ENCODE measurements at places on chromosomes 16 and 17.

DNA sequence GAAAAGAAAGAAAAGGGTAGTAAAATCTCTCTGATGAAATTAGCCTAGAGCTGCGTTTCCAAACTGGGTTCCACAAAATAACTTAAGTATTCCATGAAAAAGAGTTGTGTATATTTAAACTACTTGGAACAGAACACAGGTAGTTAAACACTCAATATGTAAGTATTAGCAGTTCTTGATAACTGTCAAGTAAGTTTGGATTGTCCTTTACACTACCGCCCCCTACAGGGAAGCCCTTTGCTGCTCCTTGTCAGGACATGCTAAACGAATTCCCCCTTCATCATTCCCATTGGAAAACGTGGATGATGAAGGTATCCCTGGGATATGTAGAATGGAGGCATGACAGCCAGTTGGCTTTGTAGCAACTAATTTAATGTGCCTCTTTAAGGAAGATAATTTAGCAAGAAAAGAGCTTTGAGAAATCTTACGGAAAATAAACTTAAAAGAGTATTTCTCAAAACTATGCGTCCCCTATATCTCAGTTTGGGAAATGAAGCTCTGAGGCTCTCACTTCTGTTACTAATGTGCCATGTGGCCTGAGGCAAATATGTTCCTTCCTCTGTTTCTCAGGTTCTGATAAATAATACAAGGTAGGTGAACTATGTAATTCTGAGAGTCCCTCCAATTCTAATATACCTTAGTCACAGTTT lies 18.8 kb downstream of the NCBP3 start:
- DNase-seq = no peak

- DNase-seq = peak; percentile 65
Observed at GRCh38 chr16:20866145-20866772, 33.9 kb downstream of the DCUN1D3 start.

- no peak for DNase-seq
Observed at GRCh38 chr17:42078396-42079043, 19.8 kb downstream of the ZNF385C start.

DNA sequence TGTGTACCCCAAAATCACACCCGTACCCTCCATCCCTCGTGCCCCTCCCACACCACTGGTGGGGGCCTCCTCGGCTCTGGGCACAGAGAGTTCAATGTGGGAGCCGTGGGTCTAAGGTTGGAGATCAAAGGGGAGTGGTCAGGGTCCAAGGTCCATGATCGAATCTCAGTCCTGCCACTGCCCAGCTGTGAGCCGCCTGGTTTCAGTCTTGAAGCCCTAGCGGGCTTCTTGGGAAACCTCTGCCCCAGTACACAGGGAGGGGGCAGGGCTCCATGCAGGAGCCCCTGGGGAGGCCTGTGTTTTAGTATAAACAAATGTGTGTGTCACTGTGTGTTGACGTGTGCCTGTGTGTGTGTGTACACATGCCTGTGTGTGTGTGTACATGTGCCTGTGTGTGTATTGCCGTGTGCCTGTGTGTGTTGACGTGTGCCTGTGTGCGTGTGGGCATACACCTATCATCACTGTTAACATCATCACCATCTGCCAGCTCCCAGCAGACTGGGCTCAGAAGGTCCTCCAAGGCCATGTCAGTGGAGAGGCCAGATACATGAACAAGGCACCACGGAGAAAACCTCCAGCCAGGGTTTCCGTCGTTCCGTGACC lies 26.5 kb upstream of the ZNF469 start:
- no peak for DNase-seq

DNA sequence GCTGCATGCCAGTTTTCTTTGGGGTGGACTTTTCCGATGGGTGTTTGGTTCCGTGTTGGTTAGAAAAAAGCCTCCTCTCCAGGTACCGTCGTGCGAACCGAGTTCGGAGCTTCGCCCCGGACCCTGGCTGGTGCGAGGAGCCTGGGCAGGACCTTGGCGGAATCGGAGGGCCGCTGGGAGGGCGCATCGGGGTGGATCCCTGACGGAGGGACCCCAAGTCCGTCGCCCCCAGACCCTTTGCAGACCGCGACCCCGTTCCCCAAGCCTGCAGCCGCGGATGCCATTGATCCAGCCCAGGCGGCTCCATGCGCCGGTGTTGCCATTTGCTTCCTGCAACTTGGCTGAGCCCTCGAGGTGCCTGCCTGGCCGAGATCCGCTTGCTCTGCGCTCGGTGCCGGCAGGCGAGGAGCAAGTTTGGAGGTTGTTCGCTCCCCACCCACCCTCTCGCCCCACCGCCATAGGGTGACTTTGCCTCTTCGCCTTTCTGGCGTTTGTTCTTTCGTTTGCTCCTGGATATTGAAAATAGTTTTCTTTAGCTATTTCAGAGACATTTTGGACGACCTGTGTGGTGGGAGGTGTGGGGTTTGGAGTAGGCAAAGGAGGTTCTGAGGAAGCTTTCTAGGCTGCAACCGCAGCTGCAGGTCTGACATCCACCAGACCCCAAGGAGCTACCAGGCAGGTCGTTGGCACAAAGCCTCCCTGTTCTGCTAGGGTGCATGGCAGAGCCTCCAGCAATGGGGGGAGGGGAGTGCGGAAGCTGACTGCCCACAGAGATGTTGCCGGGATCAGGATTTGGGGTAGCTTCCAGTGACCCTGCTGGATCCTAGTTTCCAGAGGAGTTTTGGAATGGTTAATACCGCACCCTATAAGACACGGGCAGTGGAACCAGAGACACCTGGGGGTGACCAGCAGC lies 58.2 kb downstream of the RAP1GAP2 start:
- DNase-seq = no peak

DNA sequence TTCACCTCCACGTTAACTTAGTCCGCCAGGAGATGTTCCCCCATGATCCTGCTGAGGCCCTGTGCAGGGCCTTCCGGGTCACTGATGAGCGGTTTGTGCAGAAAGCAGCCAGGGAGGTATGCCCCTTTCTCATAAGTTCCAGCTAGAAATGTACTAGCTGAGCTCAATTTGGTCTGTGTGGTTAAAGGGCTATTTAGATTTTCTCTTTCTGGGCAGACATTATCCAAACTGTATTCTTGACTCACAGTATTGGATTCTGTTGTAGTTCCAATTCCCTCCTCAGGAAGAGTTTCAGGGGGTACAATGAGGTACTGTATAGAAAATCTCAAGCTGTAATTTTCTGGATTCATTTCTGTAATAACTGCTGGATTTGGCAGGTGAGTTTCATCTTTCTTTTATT lies 137.1 kb downstream of the TRIM37 start:
- DNase-seq = peak; percentile 34

- DNase-seq = no peak
Observed at GRCh38 chr16:46632778-46633733, 11.9 kb upstream of the SHCBP1 start.

DNA sequence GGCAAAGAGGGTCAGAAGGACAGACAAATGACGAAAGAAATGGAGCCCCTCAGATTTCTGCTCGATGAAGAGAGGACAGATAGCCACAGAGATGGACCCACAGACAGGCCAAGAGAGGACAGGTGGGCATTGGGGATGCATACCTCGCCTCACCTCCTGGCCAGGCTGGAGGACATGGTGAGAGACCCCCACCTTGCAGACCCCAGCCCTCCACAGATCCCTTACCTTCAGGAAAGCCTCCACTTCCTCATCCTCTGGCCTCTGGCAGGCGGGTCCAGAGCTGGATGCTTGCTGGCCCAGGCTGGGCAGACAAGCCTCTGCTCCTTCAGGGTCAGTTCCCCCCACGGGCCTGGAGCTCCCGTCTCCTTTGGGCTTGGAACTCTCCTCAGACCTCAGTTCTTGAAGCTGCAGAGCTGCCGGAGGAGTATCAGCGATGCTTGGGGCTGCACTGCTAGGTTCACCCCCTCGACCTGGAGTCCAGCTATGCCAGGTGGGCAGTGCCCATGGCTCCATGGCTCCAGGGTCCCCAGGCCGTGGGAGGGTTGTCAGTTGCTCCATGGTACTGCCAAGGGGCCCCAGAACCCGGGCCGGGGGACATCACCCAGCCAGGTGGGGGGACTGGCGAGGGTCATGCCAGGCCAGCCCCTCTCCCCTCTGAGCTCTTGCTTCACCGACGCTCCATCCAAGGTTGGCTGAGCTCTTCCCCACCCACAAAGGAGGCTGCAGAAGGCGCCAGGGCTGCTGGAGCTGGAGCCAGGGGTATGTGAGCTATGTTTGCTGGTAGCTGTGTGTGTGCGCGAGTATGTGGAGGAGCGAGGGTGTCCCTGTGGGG lies 1.0 kb downstream of the TSPOAP1 start:
- DNase-seq = no peak

DNA sequence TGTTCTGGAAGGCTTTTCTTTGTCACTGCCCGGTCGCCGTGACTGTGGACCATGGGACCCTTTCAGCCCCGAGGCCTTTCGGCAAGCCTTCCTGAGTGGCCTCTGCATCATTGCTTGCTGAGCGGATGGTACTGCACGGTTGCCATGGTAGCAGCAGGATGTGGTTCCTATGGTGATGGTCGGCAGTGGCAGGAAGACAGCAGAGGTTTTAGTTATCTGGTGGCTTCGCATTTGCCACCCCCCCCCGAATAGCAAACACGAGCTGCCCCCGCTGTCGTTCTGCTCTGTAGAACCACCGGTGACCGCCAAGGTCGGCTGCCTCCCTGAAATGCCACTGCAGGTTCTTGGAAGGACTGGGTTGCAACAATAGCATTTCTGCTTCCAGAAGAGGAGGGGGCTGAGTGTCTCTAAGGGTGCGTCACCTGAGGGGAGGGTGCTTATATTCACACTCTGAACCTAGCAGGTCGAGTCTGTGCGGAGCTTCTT lies 76.6 kb downstream of the CMIP start:
- DNase-seq = no peak

DNA sequence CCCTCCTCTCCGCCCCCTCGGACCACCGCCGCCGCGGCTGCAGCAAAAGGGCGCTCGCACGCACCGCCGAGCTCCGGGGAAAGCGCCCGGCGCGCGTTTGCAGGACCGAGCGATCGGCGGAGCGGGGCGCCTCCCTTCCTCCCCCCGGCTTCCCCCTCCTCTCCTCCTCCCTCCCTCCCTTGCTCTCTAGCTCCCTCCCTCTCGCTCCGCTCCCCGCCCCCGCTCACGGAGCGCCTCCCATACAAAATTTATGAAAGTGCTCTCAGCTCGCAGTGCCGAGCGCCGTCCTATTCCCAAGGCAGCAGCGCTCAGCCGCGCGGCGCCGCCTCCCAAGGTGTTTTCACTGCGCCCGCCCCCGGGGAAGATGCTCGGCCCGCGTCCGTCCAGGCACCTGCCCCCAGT lies at the start of gene RTN4RL1:
RTN4RL1 (minus strand) TSS at position 115 of the 402 bp plus-strand sequence. CDS start 469 bp downstream, outside the sequence.
- peak; percentile 68 for DNase-seq

GRCh38 chr17:83124871-83125514 lies 45.6 kb downstream of the METRNL start:
- no peak for DNase-seq

- no peak for DNase-seq
Observed at GRCh38 chr16:3070608-3071111, 5.2 kb downstream of the IL32 start.

DNA sequence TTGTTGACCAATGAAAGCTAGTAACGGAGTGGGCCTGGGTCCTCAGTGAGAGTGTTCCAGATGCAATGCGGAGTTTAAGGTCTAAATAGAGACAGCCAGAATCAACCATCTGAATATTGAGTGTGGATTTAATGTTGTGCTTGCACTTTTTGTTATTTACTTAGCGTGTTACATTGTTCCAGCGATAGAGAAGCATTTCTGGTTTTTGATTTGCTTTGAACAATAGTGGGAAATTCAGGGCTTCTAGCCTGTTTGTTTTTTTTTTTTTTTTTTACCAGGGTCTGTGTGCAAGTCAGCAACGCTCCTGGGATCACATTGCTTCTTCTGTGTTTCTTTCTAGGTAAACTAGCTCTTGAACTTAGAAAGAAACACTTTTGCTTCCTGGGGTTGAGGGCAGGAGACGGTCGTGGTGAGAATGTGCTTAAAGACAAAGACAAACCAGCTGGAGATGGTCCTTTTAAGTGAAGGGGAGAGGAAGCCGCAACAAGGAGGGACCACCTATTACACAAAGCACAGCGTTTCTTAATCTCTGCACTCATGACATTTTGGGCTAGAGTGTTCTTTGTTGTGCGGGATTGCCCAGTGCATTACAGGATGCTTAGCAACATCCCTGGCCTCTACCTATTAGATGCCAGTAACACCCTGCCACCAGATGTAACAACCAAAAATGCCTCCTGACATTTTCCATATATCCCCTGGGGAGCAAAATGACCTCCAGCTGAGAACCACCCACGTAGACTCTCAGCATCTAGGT lies 119.2 kb downstream of the MAP2K6 start:
- DNase-seq = no peak

DNA sequence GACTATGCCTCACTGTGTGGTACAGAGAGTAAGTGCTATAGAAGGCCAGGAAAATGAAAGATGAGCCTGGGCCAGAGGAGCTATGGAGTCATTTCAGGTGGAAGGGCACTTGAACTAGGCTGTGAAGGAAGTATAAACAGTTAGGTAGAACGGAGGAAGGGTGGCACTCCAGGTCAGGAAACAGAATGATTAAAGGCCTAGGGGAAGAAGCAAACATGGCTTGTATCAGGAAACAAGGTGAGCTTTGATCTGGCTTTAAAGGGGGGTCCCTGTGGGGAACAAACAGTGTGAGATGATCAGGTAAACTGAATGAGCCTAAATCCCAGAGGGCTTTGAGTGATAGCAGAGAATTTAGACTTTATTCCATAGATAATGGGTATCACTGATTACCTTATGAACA lies 16.9 kb downstream of the MAP3K3 start:
- no peak for DNase-seq

DNA sequence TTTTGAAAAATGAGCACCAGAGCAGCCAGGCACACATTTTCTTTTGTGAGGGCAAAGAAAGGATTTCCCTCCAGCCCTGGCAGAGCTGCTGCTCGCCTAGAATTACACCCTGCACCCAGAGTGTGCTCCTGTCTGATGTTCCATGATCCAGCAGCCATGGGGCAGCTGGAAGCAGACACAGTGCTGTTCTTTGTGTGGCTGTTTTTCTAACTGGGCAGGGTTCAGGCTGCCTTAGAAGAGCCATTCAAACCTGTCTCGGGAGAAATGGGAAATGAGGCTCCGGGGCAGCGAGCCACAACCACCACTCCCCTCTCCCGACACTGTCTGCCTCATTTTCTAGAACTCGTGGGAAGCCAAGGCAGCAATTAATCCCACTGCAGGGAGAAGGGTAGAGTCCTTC lies 28.9 kb downstream of the LITAF start:
- DNase-seq = no peak

GRCh38 chr17:37818689-37819088 lies 73.8 kb upstream of the HNF1B start:
- no peak for DNase-seq

DNA sequence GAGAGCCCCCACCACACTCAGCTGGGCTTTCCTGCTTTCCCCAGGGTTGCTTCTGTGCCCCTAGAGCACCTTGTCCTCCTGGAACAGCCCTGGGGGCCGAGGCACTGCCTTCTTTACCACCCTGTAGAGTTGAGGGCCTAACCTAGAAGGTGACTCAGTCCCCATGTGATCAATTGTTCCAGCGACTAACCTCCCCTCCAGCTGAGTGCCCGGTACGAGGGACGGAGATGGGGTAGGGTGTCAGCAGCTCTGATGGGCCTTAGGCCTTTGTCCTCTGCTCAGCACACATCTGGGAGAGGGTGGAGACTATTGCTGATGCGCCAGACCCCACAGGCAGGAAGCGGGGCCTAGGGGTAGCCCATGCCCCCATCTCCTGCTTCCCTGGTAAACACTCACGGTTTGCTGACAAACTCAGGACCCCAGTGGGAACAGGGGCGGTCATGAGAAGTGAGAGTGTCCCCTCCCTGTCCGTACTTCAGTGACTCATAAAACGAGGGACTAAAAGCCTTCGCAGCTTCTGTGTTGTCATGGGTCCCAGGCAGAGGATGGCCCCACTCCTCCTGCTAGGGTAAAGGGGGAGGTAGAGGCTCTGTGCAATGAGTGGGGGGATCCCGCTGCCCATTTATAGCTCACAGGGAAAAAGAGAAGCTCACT lies 33.1 kb downstream of the NECAB2 start:
- no peak for DNase-seq

- DNase-seq = no peak
Observed at GRCh38 chr17:37413875-37414519, 7.3 kb downstream of the TADA2A start.

All from AG08396 (cell line).